ENCODE measurements at places on chromosomes 12 and 14.

DNA sequence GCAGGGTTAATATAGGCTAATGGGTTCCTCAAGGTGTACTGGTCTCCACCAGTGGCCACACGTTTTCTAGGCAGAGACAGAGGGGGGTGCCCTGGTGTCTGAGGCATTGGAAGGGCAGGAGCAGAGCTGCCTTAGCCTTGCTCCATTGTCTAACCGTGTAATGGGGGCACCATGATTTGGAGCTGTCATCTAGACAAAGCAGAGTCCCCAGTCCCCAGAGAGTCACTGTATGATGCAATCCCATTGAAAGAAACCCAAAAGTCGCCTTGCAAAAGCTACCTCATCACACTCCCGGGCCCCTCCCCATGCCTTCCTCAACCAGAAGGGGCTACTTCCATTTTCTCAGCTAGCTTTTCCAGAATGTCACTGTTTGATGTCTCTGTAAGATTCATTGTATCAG, 487.1 kb downstream of the AACS start:
- DNase-seq = no peak

GRCh38 chr14:104108570-104109541, 23.4 kb downstream of the ASPG start:
- no peak for DNase-seq

DNA sequence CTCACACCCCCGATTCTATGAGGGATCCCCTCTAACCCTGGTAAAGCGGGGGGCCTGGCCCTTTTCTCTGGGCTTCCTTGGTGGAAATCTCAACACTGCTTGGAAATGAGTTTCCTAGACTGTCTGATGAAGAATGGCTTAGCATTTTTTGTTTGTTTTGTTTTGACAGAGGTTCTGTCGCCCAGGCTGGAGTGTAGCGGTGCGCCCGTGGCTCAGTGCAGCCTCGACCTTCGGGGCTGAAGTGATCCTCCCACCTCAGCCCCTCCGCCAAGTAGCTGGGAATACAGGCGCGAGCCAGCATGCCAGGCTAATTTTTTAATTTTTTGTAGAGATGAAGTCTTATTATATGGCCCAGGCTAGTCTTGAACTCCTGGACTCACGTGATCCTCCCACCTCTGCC, 30.3 kb downstream of the TC2N start:
- DNase-seq = no peak

DNA sequence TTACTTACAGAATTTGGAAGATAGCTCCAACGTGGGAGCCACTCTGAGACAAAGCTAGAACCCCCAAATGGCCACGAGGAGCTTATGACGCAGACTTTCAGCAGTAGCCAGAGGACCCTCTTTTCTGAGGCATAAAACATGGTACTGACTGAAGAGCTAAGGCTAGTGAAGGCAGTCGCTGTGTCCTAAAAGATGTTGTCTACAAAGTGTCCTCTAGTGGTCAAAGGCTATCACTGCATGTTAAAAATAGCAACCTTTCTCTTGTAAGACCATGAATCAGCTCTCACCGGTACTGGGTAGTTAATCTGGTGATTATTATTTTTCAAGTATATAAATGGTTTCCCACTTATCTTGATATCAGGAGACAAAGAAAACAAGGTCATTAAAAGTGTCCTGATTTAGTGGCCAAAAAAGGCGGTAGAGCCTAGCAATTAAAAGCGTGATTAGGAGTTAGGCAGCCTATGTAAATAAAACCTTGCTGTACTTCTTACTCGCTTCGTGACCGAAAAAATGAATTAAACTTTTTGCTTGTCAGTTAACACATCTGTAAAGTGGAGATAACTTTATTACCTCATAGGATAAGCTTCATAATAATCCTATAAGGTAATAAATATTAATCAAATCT, 47.0 kb upstream of the LGR5 start:
- peak; percentile 50 for DNase-seq

- DNase-seq = no peak
These were observed 313.6 kb downstream of the ZFP36L1 start for GRCh38 chr14:68479247-68479646.

DNA sequence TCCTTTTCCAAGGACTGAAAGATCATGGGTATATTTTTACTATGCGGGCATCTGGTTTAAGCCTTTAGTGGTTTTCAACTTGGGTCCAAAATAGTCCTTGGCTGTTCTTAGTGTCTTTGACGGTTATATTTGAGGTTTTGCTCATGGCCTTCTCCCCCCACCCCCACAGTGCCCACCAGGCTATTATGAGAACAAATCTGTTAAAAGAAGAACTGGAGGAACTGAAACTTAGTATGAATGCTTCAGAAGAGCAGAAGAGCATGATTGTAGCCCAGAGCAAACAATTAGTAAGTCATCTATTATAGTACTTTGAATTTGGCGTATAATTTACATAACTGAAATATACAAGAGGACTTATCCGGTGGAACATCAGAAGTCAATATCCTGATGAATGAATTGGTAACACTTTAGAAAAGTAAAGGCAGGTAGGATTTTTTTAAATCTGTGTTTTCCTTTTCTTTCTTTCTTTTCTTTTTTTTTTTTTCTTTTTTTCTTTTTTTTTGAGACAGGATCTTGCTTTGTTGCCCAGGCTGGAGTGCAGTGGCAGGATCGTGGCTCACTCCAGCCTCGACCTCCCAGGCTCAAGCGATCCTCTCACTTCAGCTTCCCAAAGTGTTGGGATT, 71.8 kb upstream of the BCAT1 start:
- DNase-seq = no peak

- no peak for DNase-seq
These were observed 145.3 kb downstream of the SSPN start for GRCh38 chr12:26340649-26341048.

DNA sequence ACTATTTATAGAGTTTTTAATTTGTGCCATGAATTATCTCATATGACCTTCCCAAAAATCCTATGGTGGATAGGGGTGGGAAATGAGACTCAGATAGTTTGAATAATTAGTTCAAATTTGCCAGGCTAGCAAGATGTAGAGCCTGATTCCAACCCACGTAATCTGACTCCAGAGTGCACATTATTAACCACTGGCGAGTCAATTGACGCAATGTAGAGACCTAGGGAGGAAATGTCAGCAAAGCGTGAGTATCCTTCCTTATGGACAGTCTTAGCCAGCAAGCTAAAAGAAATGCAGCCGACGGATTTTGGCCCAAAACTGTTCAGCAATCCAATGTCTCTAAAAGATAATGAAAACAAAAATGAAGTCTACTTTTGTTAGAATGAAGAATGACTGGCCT, 193.3 kb upstream of the KRR1 start:
- DNase-seq = no peak

- DNase-seq = no peak
These were observed 4.5 kb downstream of the MIPOL1 start for GRCh38 chr14:37202265-37202664.

DNA sequence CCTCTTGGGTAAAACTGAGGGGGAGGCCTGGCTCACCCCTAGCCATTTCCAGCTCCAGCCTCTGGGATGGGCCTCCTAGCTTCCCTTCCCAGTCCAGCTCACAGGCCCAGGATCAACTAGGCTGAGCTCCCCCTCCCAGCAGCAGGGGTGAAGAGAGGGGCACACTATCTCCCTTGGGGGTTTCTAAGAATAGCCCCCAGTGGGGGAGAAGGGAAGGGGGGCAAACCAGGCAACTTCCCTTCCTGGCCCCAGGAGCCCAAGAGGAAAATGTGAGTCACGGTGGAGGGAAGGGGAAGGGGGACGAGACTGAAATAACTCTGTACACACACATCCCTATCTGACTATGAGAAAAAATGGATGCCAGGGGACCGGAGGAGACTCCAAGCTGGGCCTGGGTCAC, 9.0 kb downstream of the ADCY6 start:
- DNase-seq = peak; percentile 40

- DNase-seq = no peak
These were observed 19.0 kb upstream of the MSRB3 start for GRCh38 chr12:65259501-65259900.

GRCh38 chr14:80324649-80325048, 113.3 kb upstream of the DIO2 start:
- DNase-seq = no peak

DNA sequence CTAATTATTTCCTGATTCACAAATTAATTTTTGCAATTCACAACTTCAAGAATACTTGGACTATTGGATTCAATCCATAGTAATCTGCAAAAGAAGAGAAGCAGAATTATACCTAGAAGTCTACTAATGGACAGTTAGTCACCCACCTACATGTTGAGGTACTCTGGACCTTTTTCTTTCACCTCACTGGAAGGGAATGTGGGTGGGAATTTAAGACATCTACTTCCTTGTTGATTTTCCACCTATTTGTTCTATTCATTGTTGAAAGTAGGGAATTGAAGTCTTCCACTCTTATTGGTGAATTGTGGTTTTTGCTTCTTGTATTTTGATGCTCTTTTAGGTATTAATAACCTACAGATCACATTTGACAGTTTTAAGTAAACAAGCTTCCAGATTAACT, 11.0 kb downstream of the RESF1 start:
- no peak for DNase-seq
